ENCODE measurements at places on chromosomes 16 and 17.

- no peak for DNase-seq
These were observed 40.1 kb downstream of the CLEC16A start for GRCh38 chr16:10984509-10984908.

DNA sequence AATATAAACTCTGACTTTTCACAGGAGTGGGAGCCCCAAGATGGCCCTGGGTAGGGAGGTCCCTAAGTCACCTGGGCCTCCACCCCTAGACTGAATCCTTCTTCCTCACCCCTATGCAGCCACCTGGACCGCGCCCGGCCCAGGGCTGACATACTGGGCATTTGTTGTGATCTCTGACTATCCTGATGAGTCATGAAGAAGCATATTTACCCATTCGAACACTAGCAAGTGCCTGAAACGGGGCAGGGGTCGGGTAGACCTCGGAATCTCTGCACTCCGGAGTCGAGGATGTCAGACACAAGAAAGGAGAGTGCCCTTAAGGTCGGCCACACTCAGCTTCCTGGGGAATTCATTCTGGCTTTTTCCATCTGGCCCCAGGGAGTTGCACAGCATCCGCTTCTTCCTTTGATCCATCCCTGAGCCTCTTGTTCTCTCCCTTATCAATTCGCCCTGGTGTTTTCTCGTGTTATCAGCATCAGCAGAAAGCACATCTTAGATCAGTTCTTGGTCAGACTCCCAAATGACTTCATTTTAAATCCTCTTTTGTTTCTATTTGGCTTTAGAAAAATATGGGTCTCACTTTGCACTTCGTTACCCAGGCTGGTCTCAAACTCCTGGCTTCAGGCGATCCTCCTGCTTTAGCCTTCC, 10.4 kb downstream of the METTL22 start:
- no peak for DNase-seq

DNA sequence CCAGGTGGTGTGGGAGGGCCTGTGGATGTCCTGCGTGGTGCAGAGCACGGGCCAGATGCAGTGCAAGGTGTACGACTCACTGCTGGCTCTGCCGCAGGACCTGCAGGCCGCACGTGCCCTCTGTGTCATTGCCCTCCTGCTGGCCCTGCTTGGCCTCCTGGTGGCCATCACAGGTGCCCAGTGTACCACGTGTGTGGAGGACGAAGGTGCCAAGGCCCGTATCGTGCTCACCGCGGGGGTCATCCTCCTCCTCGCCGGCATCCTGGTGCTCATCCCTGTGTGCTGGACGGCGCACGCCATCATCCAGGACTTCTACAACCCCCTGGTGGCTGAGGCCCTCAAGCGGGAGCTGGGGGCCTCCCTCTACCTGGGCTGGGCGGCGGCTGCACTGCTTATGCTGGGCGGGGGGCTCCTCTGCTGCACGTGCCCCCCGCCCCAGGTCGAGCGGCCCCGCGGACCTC, 798 bp downstream of the CLDN9 start:
- DNase-seq: no peak

DNA sequence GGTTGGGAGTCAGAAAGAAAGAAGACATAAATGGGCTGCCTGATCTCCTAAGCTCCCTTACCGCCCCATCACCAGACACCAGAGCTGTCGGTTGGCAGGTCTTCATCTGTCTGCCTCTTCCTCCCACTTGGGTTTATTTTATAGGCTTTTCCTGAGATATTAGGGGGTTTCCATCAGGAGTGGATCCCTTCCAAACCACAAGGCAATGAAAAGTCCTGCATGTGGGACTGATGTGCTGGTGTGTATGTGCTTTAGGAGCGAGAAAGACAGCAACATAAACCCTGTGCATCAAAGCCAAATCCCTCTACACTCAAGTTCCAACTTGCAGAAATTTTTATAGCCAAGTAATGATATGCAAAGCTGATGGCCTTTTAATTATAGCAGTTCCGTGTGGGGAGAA, 389.5 kb downstream of the SLC39A11 start:
- no peak for DNase-seq

DNA sequence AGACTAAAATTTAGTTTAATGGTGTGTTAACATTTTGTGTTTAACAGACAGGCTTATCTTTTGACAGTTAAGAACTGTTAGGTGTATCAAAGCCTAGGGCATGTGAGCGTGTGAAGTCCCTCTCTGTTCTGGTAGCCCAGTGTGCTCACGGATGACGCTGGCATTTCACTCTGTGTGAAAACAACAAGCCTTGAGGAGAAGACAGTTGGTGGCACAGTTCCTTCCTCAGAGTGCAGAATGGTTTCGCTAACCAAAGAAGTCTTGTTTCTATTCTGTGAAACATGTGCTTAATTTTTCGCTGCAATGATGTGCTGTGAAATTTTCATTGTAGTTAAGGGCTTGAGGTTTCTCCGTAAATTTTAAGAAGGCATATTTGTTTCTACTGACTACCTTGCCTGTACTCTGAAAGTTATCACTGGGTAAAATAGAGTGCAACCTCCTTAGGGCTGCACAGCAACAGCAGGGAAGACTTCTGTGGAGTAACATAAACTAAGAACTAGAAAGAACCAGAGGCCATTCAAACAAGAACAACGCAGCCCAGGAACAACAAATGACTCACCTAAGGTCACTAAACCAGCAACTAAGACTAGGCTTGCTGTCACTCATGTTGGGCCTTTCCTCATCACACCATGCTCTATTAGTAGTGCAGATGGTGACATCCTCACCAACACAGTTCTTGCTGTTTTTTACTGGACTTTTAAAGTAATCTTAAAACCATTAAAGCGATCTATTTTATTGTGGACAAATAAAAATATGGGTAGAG, 33.4 kb downstream of the BRD7 start:
- DNase-seq: no peak

DNA sequence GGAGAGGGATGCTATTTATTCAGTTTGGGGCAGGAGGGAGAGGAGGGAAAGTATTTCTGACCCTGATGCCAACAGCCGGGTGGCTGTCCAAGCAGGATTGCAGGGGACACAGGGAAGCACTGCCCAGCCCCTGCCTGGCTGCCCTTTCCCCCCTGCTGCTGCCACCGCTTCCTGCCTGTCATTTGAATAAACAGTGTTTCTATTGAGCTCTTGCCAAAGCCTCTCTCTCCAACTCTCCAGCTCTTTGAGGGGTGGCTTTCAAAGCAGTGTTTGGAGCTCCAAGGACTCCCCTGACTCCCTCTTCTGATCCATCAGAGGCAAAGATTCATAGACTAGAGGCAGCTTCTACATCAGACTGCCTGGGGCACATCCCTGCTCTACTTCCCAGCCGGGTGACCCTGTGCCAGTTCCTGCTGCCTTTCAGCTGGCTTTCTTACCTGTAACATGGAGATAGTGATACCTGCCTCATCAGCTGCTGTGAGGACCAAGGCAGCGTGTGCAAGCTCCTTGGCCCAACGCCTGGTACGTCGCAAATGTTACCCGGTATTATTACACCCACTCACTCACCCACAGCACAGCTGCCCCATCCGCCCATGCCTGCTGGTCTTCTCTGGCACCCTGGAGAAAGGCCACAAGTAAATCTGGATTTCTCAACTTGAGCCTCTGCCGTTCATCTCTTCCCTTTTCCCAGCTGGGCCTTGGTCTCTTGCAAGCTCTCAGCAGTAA, 9.5 kb downstream of the PROCA1 start:
- DNase-seq: no peak

- no peak for DNase-seq
These were observed 531.8 kb upstream of the CDH5 start for GRCh38 chr16:65834688-65835087.
